ENCODE measurements at places on chromosomes 4 and X.

- DNase-seq: no peak
Measured at GRCh38 chrX:101986586-101986985, 54.8 kb upstream of the ZMAT1 start.

DNA sequence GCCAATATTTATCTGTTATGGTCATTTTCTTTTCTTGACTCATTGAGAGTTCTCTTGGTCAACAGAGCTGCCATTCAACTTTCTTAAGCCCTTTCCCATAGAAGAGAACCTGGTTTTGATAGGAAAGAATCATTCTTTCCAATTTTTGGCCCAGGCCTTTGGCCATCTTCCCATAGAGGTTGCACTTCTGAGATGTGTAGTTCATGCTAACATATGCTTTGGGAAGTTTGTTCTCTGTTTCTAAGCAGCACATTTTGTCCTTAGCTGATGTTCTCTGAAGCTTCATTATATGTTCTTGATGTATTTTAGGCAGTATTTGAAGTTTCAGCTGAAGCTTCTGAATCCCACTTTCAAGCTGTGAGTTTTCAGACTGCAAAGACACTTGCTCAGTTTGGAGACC is 161.1 kb downstream of the VEGFC start:
- no peak for DNase-seq

- no peak for DNase-seq
Measured at GRCh38 chr4:88893961-88894360, 163.0 kb downstream of the FAM13A start.

- no peak for DNase-seq
Measured at GRCh38 chrX:104539081-104539480, 26.9 kb upstream of the IL1RAPL2 start.

- DNase-seq: peak; percentile 34
Measured at GRCh38 chr4:88599298-88599697, 7.0 kb downstream of the HERC3 start.

DNA sequence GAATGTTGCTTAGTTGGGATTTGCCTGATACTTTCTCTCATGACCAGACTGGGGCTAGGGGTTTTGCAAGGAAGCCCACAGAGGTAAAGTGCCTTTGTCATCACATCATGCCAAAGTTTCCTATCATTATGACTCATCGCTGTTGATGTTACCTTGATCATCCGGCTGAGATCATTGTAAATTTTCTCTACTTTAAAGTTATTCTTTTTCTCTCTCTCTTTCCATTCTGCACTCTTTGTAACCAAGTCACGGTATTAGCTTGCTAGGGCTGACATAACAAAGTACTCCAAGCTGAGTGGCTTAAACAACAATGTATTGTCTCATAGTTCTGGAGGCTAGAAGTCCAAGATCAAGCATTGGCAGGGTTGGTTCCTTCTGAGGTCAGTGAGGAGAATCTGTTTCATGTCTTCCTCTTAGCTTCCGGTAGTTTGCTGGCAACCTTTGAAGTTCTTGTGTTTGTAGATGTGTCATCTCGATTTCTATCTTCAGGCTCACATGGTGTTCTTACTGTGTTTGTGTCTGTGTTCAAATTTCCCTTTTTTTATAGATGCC is 113.0 kb downstream of the DTHD1 start:
- DNase-seq: no peak

- peak; percentile 25 for DNase-seq
Measured at GRCh38 chr4:14568351-14568750, 433.9 kb upstream of the CPEB2 start.

DNA sequence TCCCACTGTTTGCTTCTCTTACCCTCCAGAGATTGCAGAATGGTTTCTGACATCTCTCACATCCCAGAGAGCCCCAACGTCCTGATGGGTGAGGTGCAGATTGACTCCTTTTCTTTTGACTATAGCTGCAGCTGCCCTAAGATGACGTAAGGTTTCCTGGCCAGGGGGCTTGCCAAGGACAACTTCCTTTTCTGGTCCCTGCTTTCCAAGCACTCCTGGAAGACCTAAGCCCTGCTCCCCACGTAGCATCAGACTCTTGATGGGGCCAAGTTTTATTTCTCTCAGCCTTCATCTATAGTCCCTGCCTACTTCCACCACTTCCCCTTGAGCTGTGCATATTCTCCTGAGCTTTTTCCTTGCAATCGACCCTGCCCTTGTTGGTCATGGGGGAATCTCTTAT is 497.7 kb downstream of the IDS start:
- no peak for DNase-seq

DNA sequence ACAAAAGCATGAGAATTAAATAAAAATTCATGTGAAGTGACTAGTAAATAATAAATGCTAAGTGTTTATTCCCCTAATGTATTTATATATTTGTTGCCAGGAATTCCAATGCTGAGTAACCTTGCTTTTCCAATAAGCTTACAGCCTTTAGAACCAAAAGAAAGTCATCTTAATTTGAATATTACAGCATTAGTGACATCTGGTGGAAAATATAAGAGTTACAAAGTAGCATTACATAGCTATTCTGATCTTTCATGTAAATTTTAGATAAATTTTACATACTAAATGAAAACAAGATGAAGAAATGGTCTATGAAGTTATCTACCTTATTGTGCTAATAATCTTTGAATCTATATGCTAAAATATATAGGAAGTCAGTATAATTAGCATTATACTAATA is 10.4 kb downstream of the MAD2L1 start:
- peak; percentile 41 for DNase-seq

GRCh38 chr4:49044270-49044669 is 58.2 kb downstream of the CWH43 start:
- DNase-seq: no peak

GRCh38 chrX:79444694-79445210 is 77.6 kb upstream of the ITM2A start:
- no peak for DNase-seq

DNA sequence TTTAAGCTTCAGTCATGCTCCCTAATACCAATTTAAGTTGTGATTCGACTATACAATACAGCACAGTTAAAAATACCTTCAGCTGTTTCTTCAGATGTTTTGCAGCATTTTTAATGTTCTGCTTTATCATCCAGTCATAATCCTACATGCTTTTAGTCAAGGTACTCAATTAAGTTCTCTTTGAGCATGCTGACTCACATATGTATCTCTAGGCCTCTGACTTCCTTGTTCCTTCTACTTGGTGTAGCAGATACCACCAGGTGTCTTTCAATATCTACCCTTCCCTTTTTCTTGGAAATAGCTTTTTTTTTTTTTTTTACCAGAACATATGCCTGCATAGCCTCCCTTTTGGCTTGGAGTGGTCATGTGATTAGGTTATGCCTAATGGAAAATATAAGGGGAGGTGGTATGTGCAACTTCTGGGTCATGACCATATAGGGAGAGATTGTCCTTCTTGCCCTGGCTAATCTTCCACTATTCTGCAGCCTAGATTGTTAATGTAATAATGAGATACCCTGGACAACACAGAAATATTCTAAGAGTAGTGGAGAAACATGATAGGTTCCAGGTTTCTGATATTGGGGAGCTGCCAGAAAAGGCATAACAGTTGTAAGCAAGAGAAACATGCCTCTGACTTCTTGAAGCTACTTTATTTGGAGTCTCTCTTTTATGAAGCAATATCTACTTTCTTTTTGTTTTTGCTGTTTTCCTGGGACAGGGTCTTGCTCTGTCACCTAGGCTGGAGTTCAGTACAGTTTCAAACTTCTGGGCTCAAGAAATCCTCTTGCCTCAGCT is 737.2 kb upstream of the SLIT2 start:
- DNase-seq: no peak

DNA sequence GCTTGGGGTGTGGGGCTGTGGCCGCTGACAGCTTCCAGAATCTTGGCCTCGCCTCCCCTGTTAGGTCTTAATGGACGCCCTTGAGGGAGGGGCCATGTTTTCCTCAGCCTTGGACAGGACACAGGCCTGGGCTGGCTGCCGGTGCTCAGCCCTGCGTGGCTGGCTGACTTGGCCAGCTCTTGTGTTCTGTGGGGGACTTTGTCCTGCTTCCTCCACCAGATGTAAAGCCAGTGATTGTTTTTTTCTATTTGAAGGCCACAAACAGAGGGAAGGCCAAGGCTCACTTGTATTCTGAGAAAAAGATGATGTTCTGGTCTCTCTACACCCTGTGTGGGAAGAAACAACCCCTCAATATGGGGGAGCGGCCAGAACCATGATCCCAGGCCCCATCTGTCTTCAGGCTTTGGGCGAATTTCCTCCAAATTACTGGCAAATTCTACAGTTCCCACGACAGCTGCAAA is 71.3 kb downstream of the HTRA3 start:
- DNase-seq: no peak

DNA sequence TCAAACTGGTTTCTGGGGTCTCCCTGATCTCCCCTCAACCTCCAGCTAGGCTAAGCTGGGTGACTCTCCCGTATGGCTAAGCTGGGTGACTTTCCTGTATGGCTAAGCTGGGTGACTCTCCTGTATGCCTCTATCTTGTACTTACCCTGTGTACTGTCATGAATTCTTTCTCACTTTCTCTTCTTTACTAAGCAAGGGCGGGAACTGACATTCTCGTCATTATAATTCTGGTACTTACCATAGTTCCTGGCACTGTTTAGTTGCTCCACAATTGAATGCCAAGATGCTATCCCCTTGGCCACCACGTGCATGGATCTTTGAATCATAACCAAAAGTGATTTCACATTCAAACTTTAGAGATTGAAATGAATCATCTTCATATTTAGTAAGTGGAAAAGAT is 8.8 kb downstream of the INTU start:
- DNase-seq: no peak

Measured in astrocyte of the hippocampus (primary cell).